ENCODE measurements at places on chromosomes 6 and 20.

DNA sequence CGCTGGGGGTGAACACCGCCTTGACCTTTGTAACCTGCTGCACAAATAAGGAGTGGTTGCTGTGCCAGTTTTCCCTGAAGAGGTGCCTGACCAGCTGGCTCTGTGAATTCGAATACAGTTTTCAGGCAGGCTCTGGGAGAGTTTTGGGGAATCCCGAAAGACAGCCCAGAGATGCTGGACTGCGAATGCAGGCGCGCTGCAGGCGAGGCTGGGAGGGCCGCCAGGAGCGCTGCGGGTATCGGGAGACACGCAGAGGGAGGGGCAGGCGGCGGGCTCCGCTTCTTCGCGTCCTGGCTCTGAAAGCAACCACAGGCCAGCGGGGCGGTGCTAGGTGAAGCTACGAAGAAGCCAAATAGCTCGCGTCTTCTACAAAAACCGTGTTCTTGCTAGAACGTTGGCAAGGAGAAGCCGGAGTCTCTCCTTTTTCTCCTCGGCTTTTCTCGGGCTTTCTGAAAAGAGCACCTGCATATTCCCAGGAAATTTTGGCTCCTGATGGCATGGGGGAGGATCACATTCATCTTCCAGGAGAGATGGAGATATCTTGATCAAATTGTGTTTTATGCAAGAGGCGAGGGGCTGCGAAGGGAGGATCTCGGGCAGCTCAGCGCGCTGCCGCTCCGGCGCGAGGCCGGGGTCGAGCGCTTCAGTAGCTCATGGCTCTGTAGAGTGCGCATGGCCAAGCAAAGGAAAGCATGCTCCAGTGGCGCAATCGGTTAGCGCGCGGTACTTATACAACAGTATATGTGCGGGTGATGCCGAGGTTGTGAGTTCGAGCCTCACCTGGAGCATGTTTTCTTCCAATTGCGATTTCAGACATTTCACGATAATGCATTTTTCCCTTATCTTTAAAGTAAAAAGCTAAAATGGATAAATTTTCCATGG, 158.1 kb upstream of the ZNF184 start:
- no peak for DNase-seq

GRCh38 chr20:2000285-2000684, 6.4 kb upstream of the PDYN start:
- no peak for DNase-seq

DNA sequence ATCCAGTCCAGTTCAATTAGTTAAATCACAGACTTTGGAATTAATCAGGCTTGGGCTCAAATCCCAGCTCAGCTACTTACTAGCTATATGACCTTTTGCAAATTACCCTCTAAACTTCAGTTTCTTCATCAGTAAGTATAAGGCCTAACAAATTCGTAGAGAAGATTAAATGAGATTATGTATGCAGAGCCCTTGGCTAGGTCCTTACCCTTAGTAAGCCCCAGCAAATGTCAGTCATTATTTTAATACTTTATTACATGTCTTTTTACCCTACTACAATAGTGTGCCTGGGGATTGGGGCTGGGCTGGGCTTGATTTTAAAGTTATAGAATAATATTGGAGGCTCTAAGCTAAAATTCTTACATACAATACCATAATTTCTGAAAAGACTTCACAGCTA, 326.1 kb upstream of the PREP start:
- DNase-seq, result no peak

DNA sequence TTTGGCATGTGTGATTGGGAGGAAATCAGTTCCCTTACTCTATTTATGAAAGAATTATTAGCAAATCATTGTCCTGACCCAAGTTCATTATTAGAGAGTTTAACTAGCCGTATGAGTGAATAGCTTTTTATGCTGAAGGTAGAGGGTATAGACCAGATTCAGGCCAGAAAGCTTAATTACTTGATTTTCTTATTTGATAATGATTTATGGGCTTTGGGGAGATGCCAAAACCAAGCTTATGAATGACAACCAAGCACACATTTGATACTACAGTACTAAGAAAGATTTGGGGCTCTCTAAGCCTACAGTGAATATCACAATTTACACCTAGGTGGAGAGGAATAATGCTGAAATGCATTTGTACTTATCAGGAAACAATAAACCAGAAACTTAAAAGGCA, 193.2 kb downstream of the ARHGAP18 start:
- no peak for DNase-seq

GRCh38 chr6:78850621-78851020, 16.7 kb upstream of the IRAK1BP1 start:
- no peak for DNase-seq

- no peak for DNase-seq
Measured at GRCh38 chr20:47558295-47559066, 56.8 kb downstream of the NCOA3 start.

GRCh38 chr6:4258733-4259132, 123.4 kb upstream of the ECI2 start:
- no peak for DNase-seq

DNA sequence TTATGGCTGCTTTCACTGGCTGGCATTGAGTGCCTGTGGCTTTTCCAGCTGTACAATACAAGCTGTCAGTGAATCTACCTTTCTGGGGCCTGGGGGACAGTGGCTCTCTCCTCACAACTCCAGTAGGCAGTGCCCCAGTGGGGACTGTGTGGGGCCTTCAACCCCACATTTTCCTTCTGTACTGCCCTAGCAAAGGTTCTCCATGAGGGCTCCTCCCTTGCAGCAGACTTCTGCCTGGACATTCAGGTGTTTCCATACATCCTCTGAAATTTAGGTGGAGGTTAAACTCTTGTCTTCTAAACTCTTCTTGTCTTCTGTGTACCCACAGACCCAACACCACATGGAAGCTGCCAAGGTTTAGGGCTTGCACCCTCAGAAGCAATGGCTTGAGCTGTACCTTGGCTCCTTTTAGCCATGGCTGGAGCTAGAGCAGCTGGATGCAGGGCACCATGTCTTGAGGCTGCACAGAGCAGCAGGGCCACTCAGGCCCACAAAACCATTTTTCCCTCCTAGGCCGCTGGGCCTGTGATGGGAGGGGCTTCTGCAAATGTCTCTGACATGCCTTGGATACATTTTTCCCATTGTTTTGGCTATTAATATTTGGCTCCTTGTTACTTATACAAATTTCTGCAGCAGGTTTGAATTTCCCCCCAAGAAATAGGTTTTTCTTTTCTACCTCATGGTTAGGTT, 9.6 kb downstream of the PEX7 start:
- no peak for DNase-seq

DNA sequence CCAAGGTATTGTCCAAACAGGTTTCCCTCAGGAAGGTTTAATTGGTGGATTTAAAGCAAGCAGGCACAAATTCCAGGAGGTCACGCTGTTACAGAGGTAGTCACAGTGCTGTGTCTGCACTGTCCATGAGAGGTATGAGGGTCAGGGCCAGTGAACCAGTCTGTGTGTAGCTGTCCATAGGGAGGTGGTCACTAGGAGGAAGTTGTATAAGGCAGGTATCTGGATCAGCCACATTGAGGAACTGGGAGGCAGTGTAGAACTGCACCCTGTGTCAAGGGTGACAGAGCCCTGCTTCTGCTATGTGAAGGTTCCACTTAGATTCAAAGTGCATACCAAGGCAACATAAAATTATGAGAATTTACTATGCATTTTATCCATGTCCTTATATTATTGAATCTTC, 73.3 kb downstream of the MAP3K4 start:
- DNase-seq, result no peak

- DNase-seq, result no peak
Measured at GRCh38 chr6:142740449-142740848, 204.5 kb downstream of the HIVEP2 start.

GRCh38 chr6:121873595-121873994, 438.1 kb downstream of the GJA1 start:
- no peak for DNase-seq

DNA sequence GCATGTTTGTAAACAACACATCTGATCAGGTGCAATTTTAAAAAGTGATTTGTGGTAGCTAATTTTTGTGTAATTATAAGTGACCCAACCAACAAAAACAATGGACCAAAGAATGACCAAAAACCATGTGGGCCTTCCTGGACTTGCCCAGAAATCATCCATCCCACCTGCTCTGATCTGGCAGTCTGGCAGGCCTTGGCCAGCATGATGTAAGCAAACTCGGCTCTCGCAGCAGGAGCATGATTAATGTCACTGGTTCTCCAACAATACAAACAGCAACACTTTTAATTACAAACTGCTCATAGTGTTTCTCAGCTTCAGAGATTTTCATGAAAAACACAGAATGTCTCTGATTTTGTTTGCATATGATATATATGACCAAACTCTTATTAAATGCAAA, 16.1 kb downstream of the TP53INP2 start:
- no peak for DNase-seq

DNA sequence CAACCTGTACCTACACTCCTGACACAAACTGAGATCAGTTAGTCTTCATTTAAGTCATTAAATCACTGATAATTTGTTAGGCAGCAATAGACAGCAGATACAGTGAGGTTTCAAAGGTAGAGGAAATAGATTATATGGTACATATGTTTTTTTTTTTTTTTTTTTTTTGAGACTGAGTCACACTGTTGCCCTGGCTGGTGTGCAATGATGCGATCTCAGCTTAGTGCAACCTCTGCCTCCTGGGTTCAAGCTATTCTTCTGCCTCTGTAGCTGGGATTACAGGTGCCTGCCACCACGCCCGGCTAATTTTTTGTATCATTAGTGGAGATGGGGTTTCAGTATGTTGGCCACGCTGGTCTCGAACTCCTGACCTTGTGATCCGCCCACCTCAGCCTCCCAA, 38.2 kb upstream of the KIF13A start:
- DNase-seq, result no peak

GRCh38 chr6:128710315-128710714, 172.6 kb upstream of the LAMA2 start:
- DNase-seq, result no peak

DNA sequence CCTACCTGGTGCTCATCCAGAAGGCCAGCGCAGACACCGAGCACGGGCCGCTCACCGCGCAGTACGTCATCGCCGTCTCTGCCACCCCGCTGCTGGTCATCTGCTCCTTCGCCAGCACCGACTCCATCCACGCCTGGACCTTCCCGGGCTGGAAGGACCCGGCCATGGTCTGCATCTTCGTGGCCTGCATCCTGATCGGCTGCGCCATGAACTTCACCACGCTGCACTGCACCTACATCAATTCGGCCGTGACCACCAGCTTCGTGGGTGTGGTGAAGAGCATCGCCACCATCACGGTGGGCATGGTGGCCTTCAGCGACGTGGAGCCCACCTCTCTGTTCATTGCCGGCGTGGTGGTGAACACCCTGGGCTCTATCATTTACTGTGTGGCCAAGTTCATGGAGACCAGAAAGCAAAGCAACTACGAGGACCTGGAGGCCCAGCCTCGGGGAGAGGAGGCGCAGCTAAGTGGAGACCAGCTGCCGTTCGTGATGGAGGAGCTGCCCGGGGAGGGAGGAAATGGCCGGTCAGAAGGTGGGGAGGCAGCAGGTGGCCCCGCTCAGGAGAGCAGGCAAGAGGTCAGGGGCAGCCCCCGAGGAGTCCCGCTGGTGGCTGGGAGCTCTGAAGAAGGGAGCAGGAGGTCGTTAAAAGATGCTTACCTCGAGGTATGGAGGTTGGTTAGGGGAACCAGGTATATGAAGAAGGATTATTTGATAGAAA, 2.0 kb downstream of the SLC35D3 start:
- DNase-seq, result no peak

- DNase-seq, result no peak
Measured at GRCh38 chr20:19453862-19454261, 241.4 kb downstream of the SLC24A3 start.

DNA sequence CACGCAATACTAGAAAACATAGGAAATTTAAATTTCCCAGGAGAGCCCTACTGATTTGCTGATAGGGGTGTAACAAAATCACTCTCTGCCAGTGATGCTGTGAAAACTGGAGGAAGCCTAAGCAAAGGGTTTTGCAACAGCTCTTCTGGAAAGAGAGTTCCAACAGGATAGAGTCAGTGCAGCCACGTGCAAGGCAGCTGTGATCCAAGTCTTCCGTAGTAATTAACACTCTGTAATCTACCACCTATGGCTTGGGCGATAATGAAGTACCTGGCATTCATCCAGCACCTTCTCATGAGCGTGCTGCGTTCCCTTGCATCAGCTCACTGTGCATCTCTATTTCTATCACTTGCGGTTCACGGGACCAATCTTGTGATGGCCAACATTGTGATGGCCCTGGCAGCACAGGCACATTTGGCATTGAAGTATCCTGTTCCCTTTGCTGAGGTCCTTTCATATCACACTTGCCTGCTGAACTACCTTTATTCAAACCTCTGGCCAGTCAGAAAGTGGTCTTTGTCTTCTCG, 48.2 kb downstream of the IRF4 start:
- no peak for DNase-seq

DNA sequence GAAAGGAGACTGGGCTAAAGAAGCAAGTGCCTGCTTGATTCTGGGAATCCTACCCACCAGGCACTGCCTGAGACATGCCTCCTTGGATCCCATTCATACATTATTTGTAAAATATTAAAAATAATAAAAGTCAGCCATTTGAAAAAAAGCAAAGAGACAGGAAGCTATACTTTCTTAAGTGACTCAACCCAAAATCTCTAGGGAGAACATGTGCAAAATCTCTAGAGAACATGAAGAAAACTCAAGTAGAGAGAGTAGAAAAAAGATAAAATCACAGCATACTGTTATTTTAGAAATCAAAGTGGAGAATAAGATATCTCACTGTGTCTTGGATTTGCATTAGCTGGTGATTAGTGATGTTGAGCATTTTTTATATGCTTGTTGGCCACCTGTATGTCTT, 197.2 kb upstream of the GGTLC1 start:
- DNase-seq, result no peak

- no peak for DNase-seq
Measured at GRCh38 chr6:53192682-53193188, 44.1 kb upstream of the GCM1 start.

DNA sequence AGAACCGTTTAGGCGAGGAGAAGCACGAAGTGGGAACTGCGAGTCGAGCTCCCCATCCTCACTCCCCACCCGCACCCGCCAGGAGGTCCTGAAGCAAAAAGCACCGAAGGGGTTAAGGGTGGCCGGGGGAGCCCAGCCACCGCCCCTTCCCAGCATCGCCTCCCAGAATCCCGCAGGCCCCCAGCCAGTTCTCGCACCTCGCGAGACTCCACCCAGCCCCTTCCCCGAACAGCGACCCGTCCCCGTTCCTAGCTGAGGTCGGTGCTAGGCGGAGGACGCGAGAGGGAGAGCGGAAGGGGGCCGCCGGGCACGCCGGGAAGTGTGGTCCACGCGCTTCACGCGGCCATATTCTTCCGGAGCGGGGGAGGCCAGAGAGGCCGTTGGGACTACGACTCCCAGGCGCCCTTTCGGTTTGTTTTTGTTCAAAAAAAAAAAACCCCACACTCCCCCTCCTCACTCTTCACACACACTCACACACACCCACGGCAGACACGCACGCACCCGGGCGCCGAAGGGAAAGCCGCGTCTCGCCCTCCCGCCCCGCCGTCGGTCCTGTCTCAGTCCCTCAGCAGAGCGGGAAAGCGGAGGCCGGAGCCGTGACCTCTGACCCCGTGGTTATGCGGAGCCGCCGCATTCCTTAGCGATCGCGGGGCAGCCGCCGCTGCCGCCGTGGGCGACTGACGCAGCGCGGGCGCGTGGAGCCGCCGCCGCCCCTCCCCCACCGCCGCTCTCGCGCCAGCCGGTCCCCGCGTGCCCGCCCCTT, at the start of gene ASXL1:
Gene ASXL1 (plus strand): TSS at position 463 of the 763 bp plus-strand sequence. CDS start 445 bp downstream, outside the sequence.
- DNase-seq, result peak; percentile 97

Data from RKO (cell line).